ENCODE measurements at places on chromosomes 3 and 15.

DNA sequence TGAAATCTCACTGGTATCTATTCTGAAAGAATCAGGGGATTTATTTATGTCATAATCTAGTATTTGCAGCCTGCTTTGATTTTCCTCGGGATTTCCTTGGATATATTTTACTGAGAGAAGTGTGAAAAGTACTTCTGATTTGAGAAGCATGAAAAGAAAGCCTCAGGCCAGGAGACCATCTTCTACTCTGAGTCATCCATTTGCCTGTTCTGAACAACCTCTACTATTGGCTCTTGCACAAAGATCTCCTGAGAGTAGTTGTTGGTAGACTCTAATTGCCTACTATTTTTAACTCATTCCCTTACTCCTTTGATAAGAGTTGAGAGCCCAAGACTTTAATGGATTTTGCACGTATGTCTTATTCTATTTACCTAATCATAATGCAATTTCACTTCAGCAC is 318.9 kb downstream of the BCHE start:
- DNase-seq: no peak

DNA sequence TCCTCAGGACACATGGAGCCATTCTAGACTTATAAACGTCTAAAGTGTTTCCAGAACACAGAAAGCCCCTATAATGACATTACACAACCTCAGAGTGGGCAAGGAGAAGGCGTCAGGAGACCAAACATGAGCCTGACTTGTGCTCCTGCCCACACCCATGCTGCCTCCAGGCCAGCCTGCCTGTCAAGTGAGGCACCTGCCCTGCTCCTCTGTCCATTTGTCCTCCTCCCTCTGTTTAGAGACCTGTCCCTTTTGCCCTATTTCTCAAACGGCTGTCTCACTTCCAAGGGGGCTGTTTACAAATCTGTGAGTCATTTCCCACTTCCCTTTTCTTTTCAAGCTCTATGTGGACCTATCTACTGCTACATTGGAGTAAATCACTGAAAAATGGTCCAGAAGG is 21.0 kb downstream of the ZDHHC3 start:
- no peak for DNase-seq

- DNase-seq: no peak
Observed at GRCh38 chr3:157113832-157114505, 46.0 kb downstream of the CCNL1 start.

DNA sequence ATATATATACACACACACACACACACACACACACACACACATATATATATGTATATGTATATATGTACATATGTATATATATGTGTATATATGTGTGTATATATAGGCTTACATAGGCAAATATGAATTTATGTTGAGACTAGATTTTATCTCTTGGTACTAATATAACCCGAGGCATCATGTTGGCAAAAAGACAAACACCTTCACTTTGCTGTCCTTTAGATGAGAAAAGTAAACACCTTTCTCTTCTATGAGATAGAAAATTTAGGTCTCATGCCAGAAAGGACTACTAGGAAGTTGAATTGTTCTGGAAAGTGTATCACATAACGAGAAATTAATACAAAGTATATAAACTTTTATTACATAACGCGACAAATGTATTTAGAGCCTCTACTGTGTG is 19.6 kb upstream of the LEO1 start:
- no peak for DNase-seq

DNA sequence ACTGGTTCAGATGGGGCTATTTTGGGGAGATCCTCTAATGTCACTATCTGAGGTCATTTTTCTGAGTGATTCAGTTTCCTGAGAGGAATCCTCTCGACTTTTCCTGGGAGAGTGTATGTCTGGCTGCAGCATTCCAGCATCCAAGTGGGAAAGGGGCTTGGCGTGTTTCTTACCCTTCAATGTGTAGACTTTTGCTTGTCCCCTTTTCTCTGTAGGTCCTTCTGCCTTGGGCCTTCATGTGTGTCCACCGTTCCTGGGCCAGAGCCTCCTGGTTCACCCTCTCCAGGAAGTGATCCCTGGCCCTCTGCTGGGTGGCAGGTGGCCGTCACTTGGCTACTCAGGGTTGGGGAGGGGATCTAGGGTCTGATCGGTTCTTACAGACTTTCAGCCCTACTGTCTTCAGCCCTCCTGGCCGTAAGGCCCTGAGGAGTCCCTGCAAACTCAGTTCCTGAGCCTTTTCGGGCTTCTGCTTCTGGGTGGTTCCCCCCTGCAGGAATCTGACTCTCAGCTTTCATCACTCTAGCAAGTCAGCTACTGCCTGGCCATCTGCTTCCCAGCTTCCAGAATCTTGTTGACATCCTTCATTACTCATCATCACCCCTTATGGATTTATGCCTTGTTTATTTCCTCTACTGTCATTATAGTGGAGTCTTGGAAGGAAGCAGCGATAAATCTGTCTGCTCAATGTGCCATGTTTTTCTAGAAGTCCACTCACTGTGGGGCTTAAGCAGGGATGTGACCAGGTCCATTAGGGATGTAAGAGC is 36.5 kb downstream of the GOLGA6L10 start:
- DNase-seq: no peak

All from stimulated activated CD8-positive, alpha-beta memory T cell treated with anti-CD3 and anti-CD28 coated beads, Interleukin-15, amount 100 ng/mL, for 24 hours (primary cell).